Dorsolateral prefrontal cortex (tissue), 122 donors: ENCODE measurements at places on chromosomes 2 and 18. TPM values are rescaled to one million over a fixed set of nuclear protein-coding genes. Genes with fewer than 3 reads are reported as not detected.

DNAH6 gene
- total RNA-seq: 10.2 TPM

EVX2 gene
- total RNA-seq: not detected

CHN1 gene
- 1,138 TPM for total RNA-seq

- DNase-seq: no peak
Measured at GRCh38 chr18:57516056-57516455, 70.4 kb downstream of the FECH start.

GRCh38 chr18:79300413-79300812 lies 95.3 kb upstream of the NFATC1 start:
- peak; percentile 63 for DNase-seq

DNA sequence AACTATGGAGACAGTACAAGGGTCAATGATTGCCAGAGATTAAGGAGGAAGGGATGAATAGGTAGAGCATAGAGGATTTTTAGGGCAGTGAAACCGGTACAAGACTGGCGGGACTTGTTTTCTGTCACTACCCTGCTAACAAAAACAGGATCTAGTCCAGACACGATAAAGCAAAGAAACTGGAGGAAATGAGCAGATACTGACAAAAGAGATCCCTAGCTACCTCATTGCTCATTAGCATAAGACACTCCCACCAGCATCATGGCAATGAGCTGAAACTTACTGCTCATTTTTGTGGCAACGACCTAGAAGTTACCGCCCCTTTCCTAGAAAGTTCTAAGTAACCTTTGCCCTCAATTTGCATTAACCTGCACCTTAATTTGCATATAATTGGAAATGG lies 131.2 kb downstream of the ETAA1 start:
- no peak for DNase-seq

- DNase-seq: no peak
Measured at GRCh38 chr2:175005733-175006264, 618 bp upstream of the CHN1 start.

GRCh38 chr2:108080177-108080576 lies 93.9 kb downstream of the SLC5A7 start:
- no peak for DNase-seq

DNA sequence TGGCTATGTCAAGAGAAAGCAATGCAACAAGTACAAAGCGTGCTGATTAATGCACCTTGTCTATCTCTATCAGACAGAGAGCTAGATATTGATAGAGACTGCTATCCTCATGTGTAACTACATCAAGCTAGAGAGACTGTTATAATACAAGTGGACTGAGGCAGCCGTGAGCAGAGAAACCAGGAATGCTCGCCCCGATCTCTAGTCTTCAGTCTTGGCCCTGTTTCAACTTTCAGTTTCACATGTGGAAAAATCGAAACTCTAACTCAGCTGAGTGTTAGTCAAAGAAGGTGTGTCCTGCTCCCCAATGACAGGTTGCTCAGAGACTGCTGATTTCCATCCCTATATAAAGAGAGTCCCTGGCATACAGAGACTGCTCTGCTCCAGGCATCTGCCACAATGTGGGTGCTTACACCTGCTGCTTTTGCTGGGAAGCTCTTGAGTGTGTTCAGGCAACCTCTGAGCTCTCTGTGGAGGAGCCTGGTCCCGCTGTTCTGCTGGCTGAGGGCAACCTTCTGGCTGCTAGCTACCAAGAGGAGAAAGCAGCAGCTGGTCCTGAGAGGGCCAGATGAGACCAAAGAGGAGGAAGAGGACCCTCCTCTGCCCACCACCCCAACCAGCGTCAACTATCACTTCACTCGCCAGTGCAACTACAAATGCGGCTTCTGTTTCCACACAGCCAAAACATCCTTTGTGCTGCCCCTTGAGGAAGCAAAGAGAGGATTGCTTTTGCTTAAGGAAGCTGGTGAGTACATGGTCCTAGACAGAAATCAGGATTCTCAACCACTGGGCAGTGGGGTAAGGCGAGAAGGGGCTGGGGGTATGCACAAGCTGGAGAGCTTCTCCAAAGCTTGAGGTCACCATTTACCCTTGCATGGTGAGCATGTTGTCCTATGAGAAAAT lies at the start of gene RSAD2:
RSAD2 (plus strand) TSS at position 376 of the 903 bp plus-strand sequence; CDS start at position 400, 24 bp downstream.
- DNase-seq: no peak

- DNase-seq: no peak
Measured at GRCh38 chr18:49011291-49011746, 60.6 kb upstream of the SMAD7 start.

DNA sequence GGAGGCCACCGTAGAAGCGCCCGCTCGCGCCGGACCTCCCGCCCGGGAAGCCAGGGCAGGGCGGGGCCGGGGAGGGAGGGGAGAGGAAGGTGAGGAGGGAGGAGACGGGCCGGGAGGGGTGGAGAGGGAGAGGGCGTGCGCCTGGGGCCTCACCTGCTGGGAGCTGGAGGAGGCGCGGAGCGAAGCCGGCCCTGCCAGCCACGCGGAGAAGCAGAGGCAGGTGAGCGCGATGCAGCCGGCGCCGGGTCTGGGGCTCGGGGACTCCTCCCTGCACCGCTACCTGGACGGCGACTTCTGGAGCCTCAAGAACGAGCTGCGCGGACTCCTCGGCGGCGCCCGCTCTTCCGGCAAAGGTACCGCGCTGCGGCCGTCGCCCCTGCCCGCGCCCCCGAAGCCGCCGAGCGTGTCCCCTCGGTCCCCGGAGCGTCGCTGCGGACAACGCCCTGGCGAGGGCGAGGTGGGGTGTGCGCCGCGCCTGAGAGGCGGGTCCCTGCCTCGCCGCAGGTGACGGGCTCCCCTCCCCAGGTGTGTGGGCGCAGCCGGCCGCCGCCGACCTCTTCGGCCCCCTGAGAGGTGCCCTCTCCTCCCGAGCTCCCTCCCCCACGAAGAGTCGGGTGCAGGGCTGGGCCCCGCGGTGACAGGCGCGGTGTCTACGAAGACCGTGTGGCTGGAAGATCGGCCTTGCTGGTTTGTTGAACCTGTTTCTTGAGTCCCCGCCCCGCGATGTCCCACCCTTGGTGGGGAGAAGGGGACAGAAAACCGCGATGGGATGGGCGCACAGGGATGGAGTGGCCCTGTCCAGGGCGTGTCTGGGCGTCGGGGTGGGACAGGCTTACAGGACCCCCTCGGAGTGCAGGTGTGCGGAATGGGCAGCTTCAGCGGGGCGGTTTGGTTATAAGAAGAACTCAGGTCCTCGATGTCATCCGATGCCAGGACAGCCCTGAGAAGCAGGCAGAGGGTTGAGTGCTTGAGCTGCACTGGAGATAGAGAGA lies at the start of gene ACOXL:
ACOXL (plus strand) TSS at position 152 of the 992 bp plus-strand sequence. CDS start 35,817 bp downstream, outside the sequence.
- DNase-seq: no peak

GRCh38 chr2:96698221-96698861 lies 41.5 kb downstream of the LMAN2L start:
- no peak for DNase-seq

DNA sequence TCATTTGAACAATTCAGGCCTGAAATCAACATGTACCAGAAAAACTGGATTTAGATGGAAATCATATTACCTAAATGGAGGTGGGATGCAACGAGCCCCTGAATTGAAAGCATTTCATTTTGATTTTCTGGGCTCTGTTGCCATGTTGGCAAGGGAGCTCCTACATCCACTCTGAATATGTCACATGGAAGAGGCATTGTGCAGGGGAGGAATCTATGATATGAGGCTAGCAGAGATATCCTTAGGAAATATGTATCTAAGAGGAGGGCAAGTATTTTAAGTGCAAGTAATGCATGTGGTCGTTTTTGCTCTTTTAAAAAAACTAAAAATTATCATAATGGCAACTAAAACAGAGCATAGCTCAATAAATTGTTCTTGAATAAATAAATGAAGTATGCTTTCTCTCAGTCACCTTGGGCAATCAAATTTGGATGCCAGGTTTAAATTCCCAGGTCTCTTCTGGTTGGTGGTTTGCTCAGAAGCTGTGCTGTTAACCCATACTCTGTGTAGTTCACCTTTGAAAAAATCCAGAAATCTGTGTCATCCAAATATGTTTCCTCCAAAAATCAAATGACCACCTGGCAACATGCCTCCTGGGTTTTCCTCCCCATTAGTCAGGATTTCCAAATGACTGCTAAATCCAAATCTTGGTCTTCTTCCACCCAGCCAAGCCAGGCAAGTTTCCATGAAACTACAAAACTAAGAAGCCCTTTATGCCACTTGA lies 6.5 kb upstream of the LGALSL start:
- DNase-seq: no peak

DNA sequence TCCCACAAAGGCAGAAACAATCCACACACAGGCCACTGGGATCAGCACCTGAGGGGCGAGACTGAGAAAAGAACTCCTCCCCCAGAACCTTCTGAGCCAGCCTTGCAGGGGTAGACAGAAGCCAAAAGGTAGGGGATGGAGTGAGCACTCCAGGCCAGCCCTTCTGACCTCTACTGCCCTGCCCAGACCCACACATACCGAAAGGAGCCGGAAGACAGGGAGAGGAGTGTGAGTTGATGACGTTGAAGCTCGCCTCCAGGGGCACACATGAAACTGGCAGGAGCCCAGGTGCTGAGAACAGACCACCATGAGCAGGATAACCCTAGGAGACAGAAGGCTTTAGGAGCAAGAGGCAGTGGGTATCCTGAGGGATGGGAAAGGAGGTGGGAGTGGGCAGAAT lies 1.8 kb downstream of the SLC23A3 start:
- no peak for DNase-seq
